ENCODE measurements at places on chromosomes 12 and 14.

- DNase-seq, result no peak
Observed at GRCh38 chr14:105660816-105661531, 134.6 kb downstream of the TMEM121 start.

DNA sequence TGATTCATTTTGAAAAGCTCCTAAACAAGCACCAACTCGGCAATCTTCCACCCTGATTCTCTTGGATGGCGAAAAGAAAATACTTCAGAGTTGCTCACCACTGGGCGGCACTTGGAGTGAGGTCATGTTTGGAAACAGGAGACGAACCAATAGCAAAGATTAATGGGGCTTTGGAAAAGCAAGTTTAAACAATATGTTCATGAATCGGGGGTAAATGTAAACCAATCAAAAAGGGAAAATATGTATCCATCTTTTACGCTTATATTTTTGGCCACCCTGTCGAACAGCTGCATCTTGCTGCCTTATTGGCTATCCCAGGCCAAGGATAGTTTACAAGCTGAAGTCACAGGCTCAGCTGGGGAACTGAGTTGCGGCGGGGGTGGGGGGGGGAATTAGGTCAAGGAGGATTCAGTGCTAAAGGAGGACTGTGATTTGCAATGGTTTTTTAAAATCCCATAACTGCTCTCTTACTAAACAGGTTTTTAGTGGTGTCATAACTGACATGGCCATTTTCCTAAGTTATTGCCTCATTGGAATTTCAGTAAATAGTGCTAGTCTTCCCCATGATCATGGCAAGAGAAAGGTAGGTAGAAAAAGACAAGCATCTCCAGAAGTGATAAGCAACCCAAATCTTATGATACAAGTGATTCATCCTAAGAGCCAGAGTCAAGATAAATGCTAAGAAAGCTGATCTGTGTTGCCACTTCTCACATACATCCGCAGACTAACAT is 210.6 kb downstream of the PHLDA1 start:
- no peak for DNase-seq

- DNase-seq, result peak; percentile 75
Observed at GRCh38 chr12:132614861-132615578, 3.6 kb upstream of the P2RX2 start.

DNA sequence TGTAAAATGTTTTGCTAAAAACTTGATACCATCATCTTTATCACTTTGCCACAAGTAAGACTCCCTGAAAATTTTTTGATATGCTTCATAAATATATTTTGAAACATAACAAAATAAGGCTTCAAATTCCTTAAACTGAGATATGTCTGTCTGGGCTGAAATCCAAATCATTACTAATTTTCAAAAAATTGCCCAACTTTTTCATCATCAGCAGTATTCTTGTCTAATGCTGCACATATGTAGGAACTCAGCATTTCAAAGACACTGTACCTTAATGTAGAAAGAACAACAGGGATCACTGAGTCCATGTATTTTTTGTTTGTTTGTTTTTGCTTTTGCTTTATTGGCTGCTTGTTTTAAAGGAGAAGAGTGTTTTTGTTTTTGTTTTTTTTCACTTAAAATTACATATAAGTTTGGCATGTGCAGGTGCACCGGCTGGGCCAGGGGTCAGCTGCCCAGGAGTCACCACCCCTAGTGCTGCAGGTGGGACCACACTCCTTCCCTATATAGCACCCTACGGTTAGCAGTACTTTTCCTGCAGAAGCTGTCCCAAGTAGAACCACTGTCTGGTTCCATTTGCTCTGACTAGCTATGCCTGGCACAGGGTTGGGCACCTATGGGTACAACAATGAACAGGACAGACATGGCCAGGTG is 231.2 kb downstream of the PIK3C2G start:
- no peak for DNase-seq

DNA sequence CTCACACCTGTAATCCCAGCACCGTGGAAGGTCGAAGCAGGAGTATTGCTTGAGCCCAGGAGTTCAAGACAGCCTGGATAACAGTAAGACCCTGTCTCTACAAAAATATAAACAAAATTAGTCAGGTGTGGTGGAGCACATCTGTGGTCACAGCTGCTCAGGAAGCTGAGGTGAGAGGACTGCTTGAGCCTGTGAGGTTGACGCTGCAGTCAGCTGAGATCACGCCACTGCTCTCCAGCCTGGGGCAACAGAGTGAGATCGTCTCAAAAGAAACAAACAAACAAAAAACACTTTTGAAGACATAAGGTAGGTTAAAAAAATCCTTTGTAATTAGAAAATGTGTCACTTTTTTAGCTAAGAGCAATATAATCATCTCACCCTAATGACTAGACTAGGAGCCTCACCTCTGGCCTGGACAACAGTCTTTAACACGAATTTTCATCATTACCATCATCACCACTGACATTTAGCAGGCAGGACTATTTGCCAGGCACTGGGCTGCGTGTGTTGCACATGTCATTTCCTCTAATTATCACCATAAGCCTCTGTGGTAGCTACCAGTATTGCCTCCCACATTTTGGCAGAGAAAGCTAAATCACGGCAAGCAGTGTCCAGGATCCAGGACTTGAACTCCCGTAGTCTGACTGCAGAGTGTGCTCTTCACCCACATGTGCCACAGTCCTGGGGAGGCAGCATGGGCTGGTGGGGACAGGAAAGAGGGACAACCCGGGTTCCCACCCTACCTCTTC is 4.6 kb upstream of the SYCP3 start:
- DNase-seq, result no peak

DNA sequence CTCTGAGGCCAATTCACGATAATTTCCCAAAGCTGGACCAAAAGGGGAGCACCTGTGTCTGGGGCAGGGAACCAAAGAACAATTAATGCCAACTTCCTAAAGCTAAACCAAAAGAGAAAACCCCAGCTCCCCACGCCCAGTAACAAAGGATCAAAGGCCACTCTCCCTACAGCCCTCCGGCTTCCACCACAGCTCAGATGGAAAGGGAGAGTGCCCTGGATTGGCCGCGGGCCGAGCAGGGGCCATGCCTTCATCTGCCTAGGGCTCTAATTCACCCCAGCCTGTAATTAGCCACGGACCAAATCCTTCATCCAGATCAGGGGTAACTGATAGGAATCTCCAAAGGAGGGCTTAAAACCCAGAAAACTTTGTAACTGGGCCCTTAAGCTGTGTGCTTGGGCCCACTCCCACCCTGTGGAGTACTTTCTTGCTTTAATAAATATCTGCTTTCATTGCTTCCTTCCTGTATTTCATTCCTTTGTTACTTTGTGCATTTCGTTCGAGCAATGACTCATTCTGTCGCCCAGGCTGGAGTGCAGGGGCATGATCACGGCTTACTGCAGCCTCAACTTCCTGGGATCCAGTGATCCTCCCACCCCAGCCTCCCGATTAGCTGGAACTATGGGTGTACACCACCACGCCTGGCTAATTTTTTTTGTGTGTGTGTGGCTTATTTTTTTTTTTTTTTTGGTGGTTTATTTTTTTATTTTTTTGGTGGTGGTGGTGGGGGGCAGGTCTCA is 65.5 kb upstream of the PPP4R3A start:
- DNase-seq, result no peak

- DNase-seq, result no peak
Observed at GRCh38 chr14:41055589-41055988, 551.1 kb upstream of the LRFN5 start.

DNA sequence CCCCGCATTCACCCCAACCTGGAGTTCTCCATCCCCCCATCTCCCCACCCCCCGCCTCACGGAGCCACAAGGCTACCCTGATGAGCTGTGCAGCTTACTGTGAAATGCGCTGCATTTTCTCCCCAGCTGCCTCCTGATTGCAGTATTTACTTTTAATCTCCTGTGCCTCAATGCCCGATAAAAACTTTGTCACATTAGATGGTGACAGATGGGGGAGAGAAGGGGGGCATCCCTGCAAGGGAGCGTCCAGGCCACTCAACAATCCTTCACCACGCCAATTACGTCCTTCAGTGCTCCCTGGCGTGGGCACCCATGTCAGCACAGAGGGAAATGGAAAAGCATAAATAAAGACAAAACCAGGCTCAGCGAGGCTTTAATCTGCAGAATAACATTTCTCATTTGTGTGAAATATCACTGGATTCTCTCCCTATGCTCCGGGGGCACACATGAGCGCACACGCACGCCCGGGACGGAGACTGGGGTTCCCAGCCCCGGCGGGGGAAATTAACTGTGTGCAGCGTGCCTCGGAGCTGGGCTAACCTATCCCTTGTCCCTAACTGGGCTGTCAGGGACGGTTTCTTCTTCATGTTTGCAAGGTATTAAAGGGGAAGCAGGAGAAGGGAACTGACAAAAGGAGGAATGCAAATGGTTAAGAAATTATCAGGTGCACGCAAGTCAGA is 186.7 kb upstream of the VASH1 start:
- no peak for DNase-seq

DNA sequence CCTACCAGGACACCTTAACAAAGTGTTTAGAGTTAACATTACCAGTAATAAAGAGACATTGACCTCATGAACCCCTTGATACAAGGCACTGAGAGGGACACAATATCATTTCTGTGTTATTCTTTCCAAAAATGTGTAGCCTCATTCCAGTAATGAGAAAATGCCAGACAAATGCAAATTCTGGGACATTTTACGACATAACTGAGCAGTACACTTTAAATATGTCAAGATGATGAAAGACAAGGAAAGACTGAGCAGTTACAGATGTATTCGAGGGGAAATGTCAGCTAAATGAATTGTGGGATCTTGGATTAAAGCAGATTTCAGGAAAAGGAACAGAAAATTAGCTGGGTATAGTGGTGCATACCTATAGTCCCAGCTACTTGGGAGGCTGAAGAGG is 255.6 kb downstream of the ERC1 start:
- no peak for DNase-seq

GRCh38 chr12:11071414-11071813 is 9.3 kb upstream of the TAS2R46 start:
- DNase-seq, result no peak

GRCh38 chr12:2664721-2665577 is 129.8 kb upstream of the FKBP4 start:
- DNase-seq, result no peak

DNA sequence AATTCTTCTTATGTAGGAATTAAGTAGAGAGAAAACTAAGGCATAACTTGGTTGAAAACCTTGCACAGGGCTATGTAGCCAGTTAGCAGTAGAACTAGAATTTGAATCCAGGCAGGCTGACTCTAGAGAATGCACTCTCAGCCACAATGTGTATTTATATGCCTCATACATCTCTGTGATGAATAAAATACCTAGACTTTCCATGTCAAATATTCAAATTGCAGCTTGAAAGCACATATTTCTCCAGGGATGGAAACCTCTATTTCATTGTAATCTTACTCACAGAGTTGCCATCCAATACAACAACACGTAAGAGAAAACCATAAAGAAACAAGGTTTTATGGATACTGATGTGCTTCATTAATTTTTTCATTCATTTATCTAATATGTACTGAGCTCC is 256.0 kb upstream of the FLRT2 start:
- no peak for DNase-seq

DNA sequence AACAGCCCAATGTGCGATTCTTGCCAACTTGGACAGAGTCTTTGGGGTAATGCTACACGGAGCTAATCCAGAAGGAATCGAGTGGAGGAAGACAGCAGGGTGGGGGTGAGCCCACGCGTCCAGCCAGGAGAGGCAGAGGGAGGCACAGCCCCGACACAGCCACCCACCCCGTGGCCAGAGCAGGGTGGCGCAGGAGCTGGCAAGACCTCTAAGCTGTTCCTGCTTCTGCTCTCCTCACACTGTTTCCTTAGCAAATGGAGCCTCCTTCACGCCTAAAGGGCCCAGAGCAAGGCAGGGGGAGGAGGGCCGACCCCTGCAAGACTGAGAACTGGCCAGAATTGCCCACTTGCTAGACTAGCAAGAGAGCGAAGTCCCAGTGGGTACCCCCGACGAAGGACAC is 91.5 kb downstream of the FBXL14 start:
- DNase-seq, result no peak

DNA sequence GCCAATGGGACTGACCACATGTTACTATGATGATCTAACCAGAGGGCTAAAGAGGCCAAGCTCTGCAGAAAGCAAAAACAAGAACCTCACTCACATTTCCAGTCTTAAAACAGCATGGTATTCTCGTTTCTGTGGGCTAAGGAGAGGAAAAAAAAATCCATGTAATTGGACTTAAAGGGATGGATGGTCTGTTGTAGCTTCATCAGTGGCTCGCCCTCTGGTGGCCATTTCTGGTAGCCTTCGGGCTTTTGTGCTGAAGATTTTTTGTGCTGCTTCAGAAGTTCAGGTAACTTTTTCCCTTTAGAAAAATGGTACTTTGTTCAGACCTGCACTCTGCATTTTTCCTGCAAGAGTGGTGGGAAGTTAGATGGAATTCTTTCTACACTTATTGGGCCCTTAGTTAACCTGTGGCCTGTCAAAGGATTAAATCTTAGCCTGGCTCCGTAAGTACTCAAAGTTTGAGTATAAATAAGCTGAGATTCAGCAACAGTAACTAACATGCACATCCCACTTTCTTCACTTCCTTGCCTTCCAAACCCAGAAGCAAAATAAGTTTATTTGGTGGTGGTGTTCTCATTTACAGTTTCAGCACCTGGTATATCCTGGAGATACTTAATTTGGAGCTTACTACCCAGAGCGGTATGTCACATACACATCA is 22.3 kb downstream of the DCAF4 start:
- peak; percentile 56 for DNase-seq

DNA sequence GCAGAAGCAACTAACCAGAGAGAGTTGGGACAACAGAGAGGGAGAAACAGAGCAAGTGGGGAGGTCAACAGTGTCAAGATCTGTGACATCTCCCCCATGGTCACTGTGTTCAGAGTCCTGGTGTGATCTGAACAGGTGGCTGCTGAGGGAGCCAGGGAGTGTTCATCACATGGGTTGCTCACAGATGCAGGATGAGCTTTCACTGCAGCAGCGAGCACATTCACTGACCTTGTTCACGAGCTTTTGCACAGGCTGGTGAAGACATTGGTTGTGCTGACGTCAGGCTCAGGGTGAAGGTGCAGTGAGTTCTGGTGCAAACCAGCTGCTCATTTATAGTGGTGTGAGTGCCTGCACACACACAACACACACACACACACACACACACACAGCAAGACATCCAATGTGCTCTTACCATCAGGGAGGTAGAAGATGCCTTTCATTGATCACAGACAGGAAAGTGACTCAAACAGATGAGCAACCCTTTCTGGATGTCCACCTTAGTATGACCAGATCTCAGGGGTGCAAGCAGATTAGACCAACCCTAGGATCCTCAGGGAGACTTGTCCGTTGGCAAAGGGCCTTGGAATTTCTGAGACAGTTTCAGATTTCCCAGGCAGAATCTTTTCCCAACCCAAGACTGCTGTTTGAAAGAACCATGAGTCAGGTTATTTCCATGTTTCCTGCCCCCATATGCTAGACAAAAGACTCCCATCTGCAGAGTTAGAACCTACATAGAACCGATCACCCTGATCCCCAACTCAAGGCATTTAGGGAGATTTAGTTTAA is 44.3 kb upstream of the OR10AD1 start:
- DNase-seq, result no peak

DNA sequence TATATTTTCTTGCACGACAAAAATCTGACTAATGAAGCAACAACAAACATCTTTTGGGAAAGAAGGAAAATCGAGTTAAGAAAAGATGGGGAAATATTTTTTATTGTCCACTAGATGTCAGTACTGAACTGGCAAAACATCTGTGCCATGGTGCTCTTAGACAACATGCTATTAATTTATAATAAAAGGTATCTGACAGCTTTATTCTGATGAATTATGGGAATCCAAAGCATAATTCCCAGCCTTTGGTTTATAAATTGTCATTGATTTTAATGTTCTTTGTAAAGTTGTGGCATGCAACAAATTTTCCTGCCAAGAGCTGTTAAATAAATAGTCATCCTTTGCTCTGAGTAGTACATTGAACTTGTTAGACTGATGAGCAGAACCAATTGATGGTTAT is 231.2 kb downstream of the ETNK1 start:
- DNase-seq, result no peak

Measured in activated CD4-positive, alpha-beta T cell treated with anti-CD3 and anti-CD28 coated beads, Interleukin-2, amount 50 U/mL, for 4 hours (primary cell).